ENCODE measurements at places on chromosomes 2 and 18.
A peak's percentile ranks its signal among the peaks of the same experiment; 100 is the strongest.

DNA sequence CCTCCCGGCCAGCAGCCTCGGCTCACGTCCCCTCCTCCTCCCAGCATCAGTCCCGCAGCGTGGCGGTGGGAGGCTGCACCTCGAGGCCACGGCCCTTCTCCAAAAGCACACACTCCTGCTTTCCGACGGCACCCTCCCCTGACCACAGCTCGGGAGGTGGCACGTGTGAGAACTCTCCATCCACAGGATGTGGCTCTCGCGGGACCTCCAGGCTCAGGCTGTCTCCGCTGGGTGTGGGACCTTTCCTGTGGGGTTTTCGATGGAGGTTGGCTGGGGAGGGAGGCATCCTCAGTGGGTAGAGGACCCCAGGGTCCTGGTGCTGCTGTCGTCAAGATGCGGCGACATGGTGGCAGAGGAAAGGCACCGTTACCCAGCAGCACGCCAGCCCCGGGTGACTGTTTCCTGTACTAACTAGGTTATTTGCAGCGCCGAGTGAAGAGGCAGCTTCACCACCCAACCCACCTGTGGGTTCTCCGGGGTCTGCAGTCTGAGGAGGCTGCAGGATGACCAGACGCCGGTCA is 42.8 kb upstream of the KCNG2 start:
- no peak for DNase-seq

DNA sequence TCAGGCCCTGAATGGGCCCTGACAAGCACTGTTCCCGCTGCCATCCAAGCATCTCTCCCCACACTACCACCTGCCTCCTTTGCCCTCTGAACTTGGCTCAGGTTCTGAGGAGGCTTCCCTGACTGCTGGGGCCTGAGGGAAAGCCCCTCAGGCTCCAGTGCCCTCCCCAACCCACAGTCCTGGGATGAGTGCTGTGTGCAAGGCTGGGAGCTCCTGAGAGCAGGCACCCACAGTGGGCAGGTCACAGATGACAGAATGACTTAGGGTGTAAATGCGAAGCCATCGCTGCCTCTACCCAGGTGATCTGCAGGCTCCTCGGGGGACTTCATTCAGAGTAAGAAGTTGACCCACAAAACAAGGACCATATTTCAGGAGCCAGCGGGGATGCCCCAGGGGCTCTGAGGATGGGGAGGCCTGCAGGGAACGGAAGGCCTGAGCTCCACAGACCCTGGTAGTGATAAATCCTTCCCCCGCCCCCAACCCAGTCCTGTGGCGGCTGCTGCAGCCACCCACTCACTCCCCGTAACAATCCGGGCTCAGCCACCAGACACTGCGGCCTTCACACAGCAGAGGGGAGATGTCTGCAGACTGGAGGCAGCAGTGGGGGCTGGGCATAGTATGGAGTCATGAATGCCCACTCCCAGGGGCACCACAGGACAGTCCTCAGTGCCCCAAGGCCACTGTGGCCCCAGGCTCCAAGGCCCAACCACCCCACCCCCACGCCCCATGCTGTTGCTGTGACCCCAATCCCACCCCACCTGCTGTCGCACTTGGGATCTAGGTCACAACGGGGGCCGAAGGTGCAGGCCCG is 8.9 kb downstream of the BIN1 start:
- no peak for DNase-seq

GRCh38 chr2:58099096-58099769 is 52.6 kb downstream of the VRK2 start:
- no peak for DNase-seq

- no peak for DNase-seq
Observed at GRCh38 chr2:217037353-217037752, 177.5 kb upstream of the TNP1 start.

- DNase-seq = peak; percentile 84
Observed at GRCh38 chr2:220077488-220077887, 450.1 kb downstream of the SLC4A3 start.

DNA sequence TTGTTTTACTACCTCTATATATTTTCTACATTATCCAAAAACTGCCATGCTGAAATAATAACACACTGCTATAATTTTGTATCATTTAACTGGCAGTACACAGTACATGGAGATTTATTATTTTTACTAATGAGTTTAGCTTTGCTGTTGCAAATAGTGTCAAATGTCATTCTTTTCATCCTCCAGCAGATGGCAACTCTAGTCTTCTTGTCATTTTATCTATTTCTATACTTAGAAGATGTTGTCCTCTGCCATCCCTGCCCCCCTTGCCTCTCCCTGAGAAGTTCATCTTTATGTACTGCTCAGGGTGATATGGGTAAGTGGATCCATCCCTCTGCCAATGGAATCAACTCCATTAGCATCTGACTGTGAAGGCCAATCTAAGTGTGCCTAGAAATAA is 21.7 kb upstream of the LRRTM1 start:
- DNase-seq = peak; percentile 5

DNA sequence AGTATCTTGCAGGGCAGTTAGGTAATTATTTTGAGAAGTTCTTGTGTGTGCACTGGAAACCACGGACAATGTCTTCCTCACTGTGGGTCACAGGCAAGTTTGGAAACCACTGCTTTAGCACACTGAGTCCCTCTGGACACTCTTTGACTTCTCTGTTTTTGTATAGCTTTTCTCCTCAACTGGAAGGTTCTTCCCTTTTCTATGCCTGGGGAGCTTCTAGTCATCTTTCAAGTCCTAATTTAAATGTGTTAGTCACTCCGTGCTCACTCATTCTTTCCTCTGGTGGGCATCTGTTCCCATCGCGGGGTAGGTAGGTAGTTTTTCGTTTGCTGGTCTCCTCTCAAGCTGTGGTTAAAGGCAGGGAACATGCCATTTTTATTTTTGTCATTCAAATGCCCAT is 32.1 kb downstream of the E2F6 start:
- no peak for DNase-seq

GRCh38 chr2:237440819-237441281 is 26.9 kb upstream of the COL6A3 start:
- peak; percentile 59 for DNase-seq

DNA sequence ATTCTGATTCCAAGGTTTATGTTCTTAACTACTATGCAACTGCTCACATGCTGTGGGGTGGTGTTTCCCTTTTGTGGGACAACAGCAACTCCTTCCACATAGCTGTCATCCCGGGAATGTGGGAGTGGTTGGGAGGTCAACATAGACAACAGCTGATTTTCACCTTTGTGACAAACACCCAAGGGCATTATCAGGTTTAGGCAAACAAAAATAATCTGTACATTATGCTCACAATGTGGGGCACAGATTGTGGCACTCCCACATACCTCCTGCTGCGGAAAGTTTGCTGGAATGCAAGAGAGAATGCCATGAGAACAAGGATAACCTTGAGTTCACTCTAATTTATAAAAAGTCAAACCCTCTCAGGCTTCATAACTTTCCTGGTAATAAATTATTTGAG is 582.6 kb downstream of the CNTNAP5 start:
- no peak for DNase-seq

DNA sequence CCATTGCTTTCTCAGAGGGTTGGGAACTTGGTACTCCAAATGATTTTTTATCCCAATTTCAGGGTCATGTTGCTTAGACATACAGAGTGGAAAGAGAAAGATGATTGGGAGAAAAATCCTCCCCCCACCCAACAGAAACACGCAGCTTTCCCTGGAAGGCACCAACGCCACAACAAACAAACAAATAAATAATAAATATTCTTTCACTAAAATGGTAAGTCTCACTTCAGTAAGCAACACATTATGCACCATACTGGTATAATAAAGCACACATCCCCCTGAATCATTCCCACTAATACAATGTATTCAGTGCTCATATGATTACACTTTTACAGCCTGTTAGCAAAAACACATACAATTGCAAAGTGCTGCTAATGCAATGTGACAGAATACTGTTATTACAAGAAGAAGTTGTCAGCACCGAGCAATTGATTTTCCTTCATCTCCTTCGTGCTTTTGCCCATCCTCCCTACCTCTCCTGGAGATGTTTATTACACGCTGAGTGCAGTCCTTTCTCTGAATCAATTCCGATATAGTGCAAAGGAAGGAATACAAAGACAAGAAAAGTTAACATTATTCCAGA is 359.9 kb downstream of the TXNL1 start:
- no peak for DNase-seq

DNA sequence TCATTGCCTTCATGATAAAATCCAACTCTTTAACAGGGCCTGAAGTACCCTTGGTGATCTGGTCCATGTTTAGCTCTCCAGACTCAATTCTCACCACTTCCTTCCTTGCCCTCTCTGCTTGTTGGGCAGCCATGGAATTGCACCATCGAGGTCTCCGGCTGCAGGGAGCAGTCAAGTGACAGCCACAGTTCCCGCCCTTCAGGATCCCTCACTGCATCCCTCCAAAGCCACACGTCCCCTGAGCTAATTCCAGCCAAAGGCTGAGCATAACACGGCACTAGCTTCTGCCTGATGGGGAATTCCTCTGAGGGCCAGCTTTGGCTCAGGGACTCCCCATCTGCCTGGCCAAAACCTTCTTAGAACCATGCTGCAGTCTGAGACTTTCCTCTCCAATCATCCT is 47.4 kb upstream of the SLC1A4 start:
- DNase-seq = no peak

DNA sequence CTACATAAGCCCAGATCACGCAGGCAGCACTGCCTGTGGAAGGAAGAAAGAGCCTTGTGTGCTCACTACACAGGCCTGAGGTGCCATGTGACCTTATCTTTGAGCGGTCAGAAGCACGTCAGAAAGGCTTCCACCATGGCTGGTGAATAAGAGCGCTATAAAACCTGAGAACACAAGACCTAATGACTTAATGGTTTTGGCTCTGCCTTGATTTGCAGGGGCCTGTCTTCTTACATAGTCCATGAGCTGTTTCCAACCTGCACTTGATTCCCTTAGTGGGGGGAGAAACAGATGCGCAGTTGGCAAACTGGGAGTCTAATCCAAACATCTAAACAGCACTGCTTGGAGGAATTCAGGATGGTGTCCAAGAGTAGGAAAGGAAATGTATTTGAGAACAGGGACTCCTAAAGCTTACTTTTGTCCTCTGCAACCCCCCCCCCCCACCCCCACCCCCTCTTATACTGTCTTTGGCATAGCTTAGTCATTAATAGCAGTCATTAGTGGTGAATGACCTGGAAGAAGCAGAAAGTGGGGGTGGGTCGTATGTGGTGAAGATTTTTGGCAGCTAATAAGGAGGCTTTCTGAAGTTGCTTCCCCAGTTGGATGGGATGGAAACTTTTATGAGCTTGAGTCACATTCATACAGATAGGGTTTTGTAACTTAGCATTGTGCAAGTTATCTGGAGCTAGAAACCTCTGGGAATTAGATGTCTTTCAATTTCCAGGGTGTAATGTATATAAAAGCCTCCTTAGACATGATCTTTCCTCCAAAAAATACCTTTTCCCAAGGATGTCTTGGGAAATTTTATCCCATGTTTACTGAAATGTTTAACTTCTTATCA is 454.1 kb downstream of the MEIS1 start:
- DNase-seq = peak; percentile 90

GRCh38 chr2:104944495-104944894 is 90.6 kb downstream of the POU3F3 start:
- DNase-seq = peak; percentile 12

GRCh38 chr2:240170354-240170735 is 29.9 kb upstream of the OTOS start:
- DNase-seq = peak; percentile 15

GRCh38 chr18:74840492-74841167 is 243.0 kb downstream of the ZNF407 start:
- peak; percentile 43 for DNase-seq

GRCh38 chr2:130314377-130314776 is 28.3 kb upstream of the IMP4 start:
- no peak for DNase-seq

- peak; percentile 53 for DNase-seq
Observed at GRCh38 chr2:10810202-10811161, 2.1 kb downstream of the PDIA6 start.

- no peak for DNase-seq
Observed at GRCh38 chr2:75022516-75022915, 64.1 kb downstream of the POLE4 start.

GRCh38 chr2:85796341-85797262 is 42.8 kb downstream of the ATOH8 start:
- peak; percentile 24 for DNase-seq

DNA sequence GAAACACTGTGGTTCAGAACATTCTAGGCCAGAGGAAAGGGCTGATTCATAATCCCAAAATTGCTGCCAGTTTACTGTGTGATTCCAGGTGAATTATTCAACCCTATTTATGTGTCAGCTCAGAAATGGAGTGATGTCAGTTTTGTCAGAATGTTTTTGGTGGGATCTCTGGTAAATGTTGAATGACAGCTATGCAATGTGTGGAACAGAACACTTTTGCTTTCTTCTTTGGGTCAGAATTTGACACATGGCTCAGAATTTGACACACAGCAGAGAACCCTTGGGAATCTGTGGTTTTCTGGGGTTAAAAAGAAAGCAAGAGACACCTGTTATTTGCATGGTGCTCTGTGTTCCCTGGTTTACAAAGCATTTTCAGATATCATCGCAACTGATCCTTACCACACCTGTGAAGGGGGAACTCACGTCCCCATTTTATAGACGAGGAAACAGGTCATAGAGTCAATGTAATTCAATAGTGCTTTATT is 1.6 kb upstream of the MTA3 start:
- DNase-seq = no peak

DNA sequence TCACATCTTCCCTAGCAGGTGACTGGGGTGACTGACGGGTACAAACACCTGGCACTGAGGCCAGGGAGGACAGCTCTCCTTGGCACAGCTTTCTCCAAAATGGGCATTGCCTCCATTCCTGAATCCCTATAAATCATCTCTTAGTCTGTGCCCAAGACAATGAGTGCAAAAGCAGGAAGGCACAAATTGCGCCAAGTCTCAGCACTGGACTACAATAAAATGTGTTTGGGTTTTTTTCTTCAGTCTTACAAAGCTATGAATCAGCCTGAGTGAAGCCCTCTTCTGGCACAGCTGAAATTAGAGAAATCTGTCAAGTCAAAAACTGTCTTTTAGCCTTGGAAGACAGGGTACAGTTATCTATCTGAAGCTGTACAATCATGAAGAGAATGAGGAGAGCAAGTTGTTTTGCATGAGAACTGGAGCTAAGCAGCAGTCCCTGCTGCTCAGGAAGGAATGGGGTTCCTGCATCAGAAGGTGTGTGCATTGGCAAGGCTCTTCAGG is 90.8 kb downstream of the EPB41L3 start:
- DNase-seq = no peak

DNA sequence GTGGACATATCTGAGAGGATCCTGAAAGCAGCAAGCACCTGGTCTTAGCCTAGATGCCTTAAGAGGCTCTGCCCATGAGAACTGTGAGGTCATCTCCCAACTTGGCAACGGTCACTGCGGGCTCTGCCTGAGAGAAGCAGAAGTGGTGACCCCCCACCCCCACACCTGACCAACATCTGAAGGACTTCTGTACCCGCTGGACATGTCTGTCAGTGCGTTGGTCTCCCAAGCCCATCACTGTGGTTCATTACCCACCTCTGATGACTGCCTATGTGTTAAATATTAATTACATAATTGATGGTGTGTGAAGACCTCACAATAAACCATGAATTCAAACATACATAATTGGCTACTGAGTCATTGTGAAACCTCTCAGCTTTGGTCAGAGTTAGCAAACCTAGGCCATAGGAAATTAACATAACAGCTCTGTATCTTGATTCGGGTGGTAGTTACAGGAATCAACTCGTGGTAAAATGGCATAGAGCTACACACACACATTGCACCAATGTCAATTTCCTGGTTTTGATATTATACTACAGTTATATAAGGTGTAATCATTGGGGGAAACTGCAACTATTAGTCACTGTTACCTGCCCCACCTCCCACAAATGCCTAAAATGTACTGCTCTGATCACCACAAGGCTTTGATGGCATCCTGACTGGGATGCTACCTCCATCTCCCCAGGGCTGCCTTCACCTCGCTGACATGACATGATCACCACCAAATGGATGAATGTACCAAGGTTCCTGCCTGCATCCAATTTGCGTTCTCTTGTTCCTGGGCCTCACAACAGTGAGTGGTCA is 4.3 kb upstream of the GALNT1 start:
- no peak for DNase-seq
